ENCODE measurements at places on chromosomes 5 and 9.
A peak's percentile ranks its signal among the peaks of the same experiment; 100 is the strongest.

DNA sequence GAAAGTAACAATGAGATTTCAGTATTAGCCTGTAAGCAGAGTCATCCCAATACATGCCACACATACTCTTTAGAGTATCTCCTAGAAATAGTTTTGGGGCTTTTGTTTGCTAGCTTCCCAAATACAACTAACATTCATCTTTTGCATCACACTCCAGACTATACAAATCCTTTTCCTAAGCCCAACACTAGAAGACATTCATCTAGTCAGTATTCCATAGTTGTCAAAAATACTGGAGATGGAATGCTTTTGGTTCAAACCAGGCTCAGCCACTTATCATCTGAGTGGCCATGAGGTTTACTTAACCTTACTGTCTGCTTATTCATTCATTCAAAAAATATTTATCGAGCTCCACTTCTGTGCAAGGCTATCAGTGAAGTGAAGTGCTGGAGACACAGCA is 205.1 kb upstream of the SGCD start:
- no peak for DNase-seq

GRCh38 chr9:3136686-3137346 is 292.9 kb upstream of the PUM3 start:
- DNase-seq = no peak

GRCh38 chr5:171369056-171369455 is 18.6 kb upstream of the NPM1 start:
- no peak for DNase-seq

DNA sequence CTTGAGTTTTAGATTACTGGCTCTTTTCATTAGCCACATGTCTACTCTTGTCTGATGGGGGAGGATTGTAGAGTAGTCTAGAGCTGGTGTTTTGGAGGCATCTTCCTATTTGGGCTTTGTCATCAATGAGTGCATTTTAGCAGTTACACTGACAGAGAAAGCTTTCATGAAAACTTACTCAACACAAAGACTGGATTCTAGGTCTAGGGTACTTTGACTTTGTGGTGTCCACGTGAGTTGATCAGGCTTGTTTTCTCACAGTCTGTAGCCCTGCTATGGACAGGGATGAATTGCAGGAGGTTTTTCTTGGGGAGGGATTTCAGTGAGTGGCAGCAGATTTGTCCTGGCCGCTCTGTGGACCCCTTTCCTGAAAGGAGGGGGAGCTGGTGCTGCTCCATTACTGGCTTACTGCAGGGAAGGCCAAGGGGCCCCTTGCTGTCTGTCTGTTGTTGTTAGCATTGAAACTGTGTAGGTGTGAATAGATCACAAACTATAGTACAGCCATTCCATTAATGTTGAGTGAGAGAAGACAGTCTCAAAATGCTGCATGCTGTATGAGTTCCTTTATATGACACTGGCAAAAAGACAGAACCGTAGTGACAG is 6.6 kb downstream of the TRIO start:
- DNase-seq = no peak

DNA sequence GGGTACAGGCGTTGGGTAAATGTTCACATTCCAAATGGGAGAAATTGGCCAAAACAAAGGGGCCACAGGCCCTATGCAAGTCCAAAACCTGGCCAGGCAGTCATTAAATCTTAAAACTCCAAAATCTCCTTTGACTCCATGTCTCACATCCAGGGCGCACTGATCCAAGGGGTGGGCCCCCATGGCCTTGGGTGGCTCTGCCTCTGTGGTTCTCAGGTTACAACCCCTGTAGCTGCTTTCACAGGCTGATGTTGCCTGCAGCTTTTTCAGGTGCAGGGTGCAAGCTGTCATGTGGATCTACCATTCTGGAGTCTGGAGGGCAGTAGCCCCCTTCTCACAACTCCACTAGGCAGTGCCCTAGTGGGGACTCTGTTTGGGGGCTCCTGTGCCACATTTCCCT is 44.8 kb downstream of the NLN start:
- no peak for DNase-seq

- no peak for DNase-seq
Measured at GRCh38 chr5:121962347-121962670, 534 bp downstream of the SRFBP1 start.

- no peak for DNase-seq
Measured at GRCh38 chr5:34957857-34958690, 28.7 kb downstream of the DNAJC21 start.

DNA sequence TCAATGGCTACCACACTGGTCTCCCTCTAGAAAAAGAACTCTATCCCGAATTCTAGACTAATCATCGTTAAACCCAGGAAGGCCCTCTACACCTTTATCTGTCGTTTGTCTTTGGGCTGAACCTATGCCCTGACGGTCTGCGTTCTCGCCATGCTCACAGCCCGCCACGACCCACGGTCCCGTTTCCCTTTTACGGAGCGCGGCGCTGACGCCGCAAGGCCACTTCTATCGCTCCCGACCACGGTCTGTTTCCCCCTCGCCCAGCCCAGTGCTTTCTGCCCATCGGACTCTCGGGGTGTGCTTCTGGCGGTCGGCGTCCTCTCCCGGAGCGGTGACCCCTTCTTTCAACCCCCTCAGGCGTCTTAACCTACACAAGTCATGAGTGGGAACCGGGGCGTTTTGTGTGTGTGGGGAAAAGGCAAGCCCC is 974 bp downstream of the C9orf40 start:
- peak; percentile 77 for DNase-seq

- no peak for DNase-seq
Measured at GRCh38 chr5:138246822-138247221, 27.6 kb downstream of the GFRA3 start.

GRCh38 chr9:7790022-7790818 is 9.4 kb downstream of the DMAC1 start:
- no peak for DNase-seq

DNA sequence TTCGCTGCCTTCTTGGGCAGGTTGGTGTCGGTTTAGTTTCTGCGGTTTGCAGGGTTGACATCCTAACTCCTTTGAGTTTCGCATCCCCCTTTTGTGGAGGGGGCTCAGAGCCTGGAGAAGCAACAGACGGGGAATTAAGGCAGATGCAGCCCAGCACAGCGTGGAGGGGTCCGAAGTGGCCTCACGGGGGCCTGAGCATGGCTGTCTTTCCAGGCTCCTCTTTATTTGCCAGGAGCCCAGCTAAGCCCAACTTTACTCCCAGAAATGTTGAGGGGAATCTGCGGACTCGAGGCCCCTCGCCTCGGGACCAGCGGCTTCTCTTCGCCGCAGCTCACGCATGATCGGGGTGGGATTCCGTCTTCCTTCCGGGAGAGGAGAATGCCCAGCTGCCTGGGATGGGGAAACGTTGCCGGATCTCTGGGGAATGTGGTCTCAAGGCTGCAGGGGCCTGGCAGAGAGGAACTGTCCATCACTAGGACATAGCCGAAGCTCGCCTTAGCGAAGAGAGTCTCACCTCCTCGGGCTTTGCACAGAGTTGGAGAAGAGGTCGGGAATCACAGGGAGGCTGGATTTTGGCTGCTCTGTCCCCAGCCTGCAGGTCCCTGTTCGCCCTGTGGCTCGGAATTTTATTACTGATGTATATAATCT is 1.3 kb downstream of the RAI14 start:
- no peak for DNase-seq

- DNase-seq = no peak
Measured at GRCh38 chr5:15191012-15191411, 309.0 kb upstream of the FBXL7 start.

- DNase-seq = peak; percentile 19
Measured at GRCh38 chr5:172498431-172499129, 44.3 kb upstream of the SH3PXD2B start.

DNA sequence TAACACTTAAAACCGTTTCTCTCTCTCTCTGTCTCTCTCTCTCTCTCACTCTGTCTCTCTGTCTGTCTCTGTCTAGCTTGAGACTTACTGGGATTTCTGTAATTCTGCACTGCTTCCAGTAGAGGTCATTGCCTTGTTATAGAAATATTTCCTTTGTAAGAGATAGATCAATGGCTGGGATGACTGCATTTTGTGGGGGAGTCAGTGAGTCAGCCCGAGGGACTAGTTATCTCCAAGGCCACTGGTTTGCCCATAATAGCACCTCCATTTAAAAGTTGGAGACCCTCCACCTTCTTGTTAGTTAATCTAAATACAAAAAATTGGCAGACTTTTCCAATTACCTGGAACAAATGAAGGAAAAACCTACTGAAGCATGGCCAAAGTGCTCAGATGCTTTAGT is 547.2 kb downstream of the LRRC70 start:
- DNase-seq = no peak

- no peak for DNase-seq
Measured at GRCh38 chr9:129145841-129146292, 32.2 kb downstream of the IER5L start.

DNA sequence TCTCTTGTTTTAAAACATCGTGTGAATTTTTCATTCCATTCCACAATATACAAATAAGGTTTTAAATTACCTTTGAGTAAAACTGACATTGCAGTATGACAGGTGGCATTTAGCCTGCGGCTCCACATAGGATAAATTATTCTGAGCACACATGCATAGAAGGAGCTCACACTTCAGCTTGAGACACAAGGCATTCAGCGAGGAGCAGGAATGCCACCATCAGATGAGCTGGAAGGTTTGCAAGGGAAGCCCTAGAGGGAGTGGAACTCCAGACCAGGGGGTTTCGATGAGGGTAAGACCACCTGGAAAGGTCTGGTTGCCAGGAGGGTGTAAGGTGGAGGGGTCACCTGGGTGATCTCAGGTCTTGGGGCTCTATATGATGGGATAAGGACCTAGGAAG is 259.0 kb upstream of the ADRA1B start:
- no peak for DNase-seq

GRCh38 chr9:133713150-133713959 is 24.8 kb downstream of the SARDH start:
- DNase-seq = peak; percentile 36

DNA sequence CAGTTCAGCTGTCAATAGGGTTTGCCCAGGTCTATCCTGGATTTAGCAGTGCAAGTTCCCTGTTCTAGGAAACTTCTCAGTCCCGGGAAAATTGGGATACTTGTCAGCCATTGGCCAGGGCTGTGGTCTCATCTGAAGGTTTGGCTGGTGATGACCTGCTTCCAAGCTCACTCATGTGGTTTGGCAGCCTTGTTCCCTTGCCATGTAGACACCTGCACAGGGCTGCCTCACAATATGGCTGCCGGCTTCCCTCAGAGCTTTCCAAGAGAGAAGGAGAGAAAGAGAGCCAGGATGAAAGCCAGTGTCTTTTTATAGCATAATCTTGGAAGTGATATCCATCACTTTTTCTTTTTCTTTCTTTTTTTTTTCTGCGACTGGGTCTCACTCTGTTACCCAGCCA is 37.7 kb upstream of the HMCN2 start:
- DNase-seq = no peak

GRCh38 chr9:745761-746380 is 95.6 kb upstream of the DMRT1 start:
- no peak for DNase-seq

- no peak for DNase-seq
Measured at GRCh38 chr5:68345582-68345981, 130.0 kb downstream of the PIK3R1 start.

DNA sequence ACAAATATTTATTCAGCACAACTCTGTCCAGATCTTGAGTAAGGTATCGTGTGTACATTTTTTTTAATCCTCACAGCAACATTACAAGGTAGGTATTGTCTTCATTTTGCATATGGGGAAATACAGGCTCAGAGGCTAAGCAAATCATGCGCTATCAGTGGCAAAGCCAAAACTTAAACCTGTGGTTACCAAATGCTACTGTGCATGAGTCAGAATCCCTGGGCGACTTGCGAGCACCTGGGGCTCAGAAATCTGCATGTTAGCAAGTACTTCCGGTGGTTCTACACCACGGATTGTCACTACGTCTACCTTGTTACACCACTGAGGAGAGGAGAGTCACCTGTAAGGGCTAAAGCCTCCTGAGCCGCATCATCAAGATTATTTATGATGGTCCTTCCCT is 21.3 kb downstream of the C5orf58 start:
- DNase-seq = no peak

All from upper lobe of right lung (tissue), 1 donor.